CD4-positive, alpha-beta T cell treated with Interleukin-1 beta for 1 hour (primary cell): ENCODE measurements at places on chromosomes 1 and 21.

DNA sequence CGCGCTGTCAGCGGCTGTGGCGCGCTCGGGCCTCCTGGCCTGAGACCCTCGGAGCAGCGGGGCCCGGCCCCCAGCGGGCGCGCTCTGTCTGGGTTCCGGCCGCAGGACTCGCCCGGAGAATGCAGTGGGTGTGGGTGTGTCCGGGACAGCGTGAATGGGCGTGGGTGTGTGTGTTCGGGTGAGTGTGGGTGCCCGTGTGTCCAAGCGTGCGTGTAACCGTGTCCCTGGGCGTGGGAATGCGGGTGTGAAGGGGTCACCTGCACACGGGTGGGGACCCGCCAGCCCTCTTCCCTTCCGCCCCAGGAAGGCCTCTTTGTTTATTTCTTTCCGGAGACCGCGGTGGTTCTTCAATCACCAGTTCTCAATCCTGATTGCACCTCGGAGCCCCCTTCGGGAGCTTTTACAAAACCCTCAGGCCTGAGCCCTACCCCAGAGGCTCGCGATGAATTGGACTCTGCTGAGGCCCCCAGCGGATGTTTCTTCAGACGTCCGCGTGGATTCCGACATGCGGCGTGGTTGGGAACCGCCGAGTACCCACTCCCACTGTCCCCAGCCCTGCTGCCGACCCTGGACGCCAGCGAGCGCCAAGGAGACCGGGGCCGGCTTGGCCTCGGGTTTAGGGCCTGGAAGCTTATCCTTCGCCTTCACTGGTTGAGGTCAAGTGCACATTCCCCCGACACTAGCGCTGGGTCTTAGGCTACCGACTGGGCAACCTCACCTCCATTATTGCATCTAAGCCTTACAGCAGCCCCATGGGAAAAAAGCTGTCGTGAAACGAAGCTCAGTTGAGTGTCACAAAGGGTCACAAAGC is 19.3 kb downstream of the SERTAD4 start:
- DNase-seq = no peak

DNA sequence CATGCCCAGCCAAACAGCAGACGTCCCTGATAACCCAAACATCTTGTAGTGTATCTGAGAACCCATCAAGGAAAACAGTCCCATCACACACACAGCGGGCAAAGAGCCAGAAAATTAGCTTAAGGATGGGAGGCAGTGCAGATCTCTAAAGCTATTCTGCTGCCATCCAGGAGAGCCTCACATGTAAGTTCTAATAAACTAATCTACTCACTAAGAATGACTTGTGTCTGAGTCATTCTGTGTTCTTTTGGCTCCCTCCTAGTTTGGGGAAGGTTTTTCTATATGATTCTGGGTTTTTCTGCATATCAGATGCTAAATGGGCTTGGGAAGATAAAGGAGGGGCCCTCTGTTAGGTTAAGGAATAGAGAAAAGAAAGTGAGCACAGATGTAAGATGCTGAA is 162.8 kb downstream of the HUNK start:
- no peak for DNase-seq

DNA sequence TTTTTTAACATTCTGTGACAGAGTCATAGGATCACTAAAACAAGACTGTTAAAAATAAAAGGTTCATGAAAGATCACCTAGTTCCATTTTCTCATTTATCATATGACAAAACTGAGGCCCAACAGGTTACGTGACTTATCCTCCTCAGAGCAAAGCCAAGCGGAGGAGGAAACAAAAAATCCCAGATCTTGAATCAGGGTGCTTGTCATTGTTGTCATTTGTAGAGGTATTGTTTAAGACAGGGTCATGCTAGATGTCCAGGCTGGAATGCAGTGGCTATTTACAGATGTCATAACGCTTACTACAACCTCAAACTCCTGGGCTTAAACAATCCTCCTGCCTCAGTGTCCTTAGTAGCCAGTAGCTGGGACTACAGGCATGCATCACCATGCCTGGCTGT is 293.2 kb downstream of the DSCAM start:
- DNase-seq = no peak

DNA sequence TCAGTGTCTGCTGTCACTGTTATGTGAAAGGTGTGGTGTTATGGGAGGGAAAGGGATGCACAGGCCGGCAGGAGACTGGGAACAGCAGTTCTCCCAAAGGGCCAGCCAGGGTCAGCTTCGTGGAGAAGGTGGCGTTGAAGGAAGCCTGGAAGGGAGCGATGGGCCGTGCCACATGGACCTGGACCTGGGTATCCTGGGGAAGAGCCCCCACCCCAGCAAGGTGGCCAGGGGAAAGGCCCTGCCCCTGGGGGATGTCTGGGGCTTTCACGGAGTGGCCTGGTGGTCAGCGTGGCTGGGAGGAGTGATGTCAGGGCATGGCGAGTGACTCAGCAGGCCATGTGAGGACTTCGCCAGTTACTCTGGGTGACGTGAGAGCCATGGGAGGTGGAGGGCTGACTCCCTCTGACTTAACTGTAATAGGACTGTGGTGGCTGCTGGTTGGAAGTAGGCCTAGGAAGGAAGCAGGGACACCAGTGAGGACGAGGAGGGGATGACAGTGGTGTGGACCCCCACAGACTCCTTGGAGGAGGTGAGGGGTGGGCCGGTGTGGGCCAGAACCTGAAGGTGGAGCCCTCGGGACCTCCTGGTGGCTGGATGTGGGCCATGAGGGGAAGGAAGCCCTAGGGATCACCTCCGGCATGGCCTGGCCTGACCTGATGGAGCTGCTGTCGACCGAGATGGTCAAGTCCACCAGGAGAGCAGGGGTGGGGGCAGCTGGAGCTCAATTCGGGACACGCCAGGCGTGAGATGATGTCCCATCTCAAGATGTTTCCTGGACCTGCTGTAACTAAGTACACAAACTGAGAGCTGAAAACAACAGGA is 54.5 kb downstream of the BACE2 start:
- no peak for DNase-seq

DNA sequence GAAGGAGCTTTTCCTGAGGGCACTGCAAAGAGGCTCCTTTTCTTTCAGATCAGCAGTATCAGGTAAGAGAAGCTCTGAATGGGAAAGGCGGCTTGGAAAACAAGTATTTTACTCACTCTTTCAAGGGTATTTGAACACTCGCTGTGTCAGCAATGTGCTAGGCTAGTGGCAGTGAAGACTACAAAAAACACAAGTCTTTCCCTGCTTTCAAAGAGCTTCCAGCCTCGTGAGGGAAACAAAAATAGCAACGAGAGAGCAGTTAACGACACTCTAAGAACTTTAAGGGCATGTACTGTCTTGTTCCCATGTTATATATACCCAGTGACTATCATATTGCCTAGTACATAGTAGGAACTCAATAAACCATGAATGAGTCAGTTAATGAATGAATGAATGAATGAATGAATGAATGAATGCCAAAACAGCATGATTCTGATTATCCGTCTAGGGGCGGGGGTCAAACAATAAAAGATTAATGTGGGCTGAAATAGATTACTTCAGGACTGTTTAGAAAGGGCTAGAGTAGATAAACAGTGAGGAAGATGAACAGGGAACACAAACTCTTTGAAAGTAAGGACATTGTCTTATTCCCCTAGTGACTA is 14.2 kb upstream of the MCOLN3 start:
- no peak for DNase-seq

DNA sequence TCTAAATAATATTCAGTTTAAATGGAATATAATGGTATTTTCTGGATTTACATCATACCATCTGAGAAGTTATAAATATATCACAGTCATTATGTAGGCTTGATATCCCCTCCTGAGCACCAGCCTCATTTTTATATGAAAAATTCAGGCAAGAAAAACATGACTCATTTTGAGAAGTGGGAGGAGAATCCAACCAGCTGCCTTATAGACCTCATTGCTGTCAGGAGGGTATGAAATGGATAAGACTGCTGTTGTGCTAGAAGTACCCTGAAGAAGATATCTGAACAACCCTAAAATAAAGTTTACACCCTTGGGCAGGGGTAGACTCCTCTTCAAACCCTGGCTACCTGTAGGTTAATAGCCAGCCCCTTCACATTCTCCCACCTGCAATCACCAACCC is 8.8 kb downstream of the GIPC2 start:
- no peak for DNase-seq

DNA sequence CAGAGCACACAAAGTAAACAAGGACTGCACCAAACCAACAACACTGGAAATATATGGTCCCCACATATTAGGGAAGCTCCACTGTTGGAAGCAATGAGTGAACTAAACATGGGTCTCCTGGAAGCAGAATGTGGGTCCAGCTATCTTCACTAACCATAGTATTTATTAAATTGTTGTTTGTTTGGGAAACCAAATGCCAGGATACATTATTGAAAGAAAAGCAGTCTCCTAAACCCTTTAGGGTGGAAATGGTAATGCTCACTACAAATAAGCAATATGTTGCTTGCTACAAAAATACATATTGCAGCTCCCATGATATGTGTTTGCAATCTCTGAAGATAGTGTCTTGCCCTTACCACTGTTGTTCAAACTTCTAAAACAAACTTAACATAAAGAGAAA is 2.2 kb downstream of the NEGR1 start:
- DNase-seq = no peak

GRCh38 chr1:23475134-23475628 is 8.8 kb downstream of the ASAP3 start:
- DNase-seq = no peak

- DNase-seq = no peak
Observed at GRCh38 chr1:231734417-231734816, 107.8 kb downstream of the DISC1 start.

DNA sequence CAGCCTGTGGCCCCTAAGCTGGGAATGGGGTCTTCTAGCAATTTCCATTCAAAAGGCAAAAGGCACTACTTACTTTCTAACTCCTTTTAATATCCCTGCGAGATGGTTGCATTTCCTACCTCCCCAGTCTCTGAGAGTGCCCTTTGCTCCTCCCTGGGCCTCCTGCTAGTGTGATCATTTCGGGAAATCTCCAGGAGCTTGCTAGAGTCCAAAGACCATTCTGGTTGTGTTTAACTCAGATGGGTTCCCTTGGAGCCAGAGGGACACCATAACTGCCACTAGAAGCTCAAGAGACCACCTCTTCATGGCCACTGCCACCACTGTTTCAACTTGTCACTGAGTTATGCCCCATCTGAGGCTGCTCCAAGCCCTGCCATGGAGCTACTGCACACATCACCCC is 34.4 kb upstream of the CYP4B1 start:
- no peak for DNase-seq

- DNase-seq = no peak
Observed at GRCh38 chr1:26283871-26284596, 4.1 kb downstream of the SH3BGRL3 start.

DNA sequence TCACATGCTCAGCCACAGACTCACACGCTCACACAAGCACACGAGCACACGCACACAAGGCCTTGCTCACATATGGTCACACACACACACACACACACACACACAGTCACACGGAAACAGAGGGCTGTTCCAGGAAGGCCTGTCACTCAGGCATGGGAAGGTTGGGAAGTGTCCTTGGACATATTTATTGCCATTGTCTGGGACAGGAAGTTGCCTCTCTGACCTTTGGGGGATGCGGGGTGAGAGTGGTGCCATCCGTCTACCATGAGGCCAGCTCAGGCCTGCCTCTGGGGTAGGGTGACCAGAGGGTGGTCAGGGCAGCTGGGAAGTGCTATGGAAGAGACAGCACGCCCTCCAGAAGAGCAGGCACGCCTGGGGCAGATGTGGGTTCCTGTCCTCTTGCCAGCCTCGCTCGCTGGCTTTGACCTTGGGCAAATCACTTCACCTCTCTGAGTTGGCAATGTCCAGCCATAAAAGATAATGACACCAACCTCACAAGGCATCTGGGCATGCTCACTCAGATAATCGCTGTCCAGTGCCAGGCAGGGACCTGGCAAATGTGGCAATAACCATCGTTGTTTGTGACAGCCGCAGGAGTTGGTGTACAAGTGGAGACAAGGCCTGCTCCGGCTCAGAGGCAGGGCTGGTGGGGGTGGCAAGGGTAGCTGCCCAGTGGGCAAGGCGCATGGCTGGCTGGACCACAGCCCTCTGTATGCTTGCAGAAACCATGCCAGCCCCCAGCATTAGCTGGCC is 8.0 kb upstream of the GUCA2A start:
- no peak for DNase-seq
